Effector CD4-positive, alpha-beta T cell (primary cell): ENCODE measurements at places on chromosomes 7 and 10.

GRCh38 chr10:86849181-86849894, 92.9 kb downstream of the BMPR1A start:
- DNase-seq, result no peak

DNA sequence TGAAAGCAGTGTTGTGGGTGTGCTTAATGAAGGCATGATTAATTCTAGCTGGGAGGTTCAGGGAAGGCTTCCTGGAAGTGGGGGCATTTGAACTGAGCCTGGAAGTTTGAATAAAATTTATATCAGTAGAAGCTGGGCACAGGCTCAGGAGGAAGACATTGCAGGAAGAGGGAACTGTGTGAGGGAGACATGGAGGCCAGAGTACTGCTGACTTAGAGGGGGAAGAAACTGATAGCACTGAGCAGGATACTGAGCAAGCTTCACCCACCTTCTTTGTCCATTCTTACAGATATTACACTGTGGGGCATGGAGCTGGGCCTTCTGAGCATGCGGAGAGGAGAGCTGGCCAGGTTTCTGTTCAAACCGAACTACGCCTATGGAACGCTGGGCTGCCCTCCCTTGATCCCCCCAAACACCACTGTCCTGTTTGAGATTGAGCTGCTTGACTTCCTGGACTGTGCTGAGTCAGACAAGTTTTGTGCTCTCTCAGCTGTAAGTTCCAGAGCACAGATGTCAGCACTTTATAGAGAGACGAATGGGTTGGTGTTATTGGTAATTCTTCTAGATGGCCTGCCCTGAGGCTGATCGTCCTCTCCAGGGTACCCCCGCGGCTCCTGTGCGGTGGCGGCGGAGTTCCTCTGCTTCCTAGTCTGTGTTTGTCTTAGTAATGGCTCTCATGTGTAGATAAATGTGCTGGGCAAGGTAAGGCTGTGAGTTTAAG, 2.1 kb downstream of the FKBP6 start:
- DNase-seq, result no peak

GRCh38 chr7:86454753-86455152, 189.0 kb upstream of the GRM3 start:
- no peak for DNase-seq

DNA sequence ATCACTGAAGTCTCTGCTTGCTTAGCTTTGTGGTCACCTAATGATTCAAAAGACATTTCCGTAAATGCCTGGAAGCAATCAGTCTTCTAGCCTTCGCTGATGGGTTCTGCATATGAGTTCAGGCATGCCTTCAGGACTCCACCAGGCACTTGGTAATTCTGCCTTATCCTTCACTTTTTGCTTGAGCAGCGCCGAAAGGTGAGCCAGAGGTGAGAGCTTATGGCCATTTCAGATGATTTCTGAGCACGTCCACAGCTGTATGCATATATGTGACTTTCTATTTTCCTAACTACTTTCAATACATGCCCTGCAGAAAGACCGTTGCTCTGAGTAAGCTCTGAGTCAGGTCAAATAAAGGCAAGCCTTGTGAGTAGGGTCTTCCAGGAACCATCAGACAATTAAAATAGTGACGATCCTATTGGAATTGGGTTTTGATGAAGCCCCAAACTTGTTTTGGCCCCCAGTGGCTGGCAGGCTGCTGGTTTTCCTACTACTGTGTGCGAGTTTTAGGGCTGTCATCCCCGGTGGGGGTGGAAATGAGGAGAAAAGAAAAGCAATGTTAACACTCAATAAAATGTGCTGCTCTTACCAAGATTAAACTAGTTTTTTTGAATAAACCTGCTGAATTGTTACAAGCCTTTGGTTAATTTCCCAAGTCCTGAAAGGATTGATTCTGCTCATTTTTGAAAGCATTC, 154.4 kb upstream of the AKR1E2 start:
- DNase-seq, result no peak

DNA sequence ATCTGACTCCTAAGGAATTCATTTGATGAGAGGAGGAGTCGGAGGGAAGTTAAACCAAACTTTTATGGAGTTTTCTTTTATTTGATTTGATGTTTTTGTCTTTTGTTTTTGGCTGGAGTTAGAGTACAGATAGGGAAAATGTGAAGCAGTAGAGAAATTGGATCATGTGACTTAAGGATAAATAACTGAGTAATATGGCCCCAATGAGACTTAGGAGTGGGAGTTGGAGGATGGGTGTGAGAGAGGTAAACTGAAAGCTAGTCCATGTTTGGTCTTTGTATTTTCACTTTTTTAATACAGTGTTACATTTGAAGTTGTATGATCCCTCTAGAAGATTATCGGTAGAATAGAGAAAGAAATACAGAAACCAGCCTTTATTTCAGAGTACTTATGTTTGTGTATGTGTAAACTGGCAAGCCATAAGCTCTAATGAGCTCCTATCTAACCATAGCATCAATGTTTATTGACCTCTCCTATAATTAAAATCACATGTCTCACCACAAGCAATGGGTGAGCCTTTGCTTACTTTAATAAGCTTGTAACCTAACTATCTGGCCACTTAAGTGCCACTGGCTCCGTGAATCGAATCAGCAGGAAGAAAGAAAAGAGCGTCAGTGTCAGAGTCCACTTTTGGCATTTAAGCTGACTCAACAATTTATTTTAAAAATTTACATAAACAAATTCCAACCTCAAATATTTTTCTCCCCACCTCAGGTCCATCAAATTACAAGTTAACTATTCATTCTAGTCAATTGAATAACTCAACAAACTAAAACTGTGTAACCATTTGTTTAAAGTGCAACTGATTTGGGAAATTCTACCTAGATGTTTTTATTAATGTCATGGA, 113.8 kb downstream of the EPDR1 start:
- DNase-seq, result no peak
